ENCODE measurements at places on chromosomes 12 and 14.

DNA sequence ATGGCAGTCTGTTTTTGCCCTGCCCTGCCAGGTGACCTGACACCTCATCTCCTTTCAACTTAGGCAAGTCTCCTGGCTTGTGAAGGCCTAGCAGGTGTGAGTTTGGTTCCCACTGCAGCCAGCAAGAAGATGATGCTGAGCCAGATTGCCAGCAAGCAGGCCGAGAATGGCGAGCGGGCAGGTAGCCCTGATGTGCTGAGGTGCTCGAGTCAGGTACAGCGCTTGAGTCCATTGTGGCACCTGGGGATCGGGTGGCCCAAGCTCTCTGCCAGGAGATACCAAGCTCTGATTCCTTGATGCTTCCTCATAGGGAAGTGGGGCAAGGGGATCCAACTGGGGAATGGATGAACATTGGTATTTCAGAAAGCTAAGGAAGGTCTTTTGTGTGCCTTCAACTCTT lies 4.1 kb upstream of the CSAD start:
- DNase-seq: no peak

DNA sequence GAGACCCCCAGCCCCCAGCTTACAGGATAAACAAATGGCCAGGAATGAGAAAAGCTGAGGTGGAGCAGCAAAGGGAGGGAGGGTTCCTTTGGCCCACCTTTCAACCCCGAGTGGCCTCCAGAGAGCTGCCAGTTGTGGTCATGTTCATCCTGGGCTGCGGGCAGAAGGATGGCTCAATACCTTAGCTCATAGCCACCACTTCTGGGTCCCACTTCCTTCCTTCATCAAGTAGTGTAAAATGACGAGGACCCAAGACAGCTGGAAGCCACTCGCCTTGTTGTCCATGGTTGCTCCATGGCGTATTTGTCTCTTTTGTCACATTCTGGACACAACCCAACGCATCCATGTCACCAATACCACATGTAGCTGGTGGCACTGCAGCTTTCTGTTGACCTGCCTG lies 24.2 kb downstream of the CRACR2A start:
- no peak for DNase-seq

GRCh38 chr12:108063192-108063591 lies 65.9 kb upstream of the WSCD2 start:
- DNase-seq: no peak

DNA sequence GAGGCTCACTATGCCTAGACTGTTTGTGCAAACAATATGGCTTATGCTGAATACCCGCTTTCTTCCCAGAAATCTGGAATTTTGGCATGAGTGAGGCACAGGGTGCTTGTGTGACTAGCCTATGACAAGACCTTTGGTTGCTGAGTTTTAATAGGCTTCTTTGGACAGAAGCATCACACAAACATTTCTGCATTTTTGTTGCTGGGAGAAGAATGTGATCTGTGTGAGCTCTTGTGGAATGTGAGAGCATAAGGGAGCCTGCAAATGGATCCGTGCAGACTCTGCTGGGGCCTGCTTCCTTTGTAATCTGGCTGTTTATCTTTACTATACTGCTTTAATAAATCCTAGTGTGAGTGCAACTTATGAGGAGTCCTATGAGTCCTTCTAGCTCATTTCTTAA lies 83.0 kb upstream of the ZDHHC17 start:
- DNase-seq: peak; percentile 60

DNA sequence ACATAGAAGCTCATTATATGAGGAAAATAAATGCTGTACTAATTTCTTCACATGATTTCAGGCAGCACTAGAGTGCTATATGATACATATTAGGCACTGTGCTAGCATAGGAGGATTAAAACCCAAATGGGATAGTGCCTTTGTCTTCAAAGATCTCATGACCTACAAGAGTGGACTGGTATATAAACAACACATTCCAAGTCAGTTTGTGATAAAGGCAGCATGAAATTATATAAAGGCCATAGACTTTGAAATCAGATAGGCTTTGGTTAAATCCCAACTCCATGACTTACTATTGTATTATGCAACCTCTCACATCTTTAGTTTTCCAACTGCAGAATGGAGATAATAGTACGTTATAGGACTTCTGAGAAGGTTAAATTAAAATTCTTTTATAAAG lies 179.7 kb downstream of the RAD51B start:
- peak; percentile 64 for DNase-seq

GRCh38 chr12:11307143-11307542 lies 3.1 kb downstream of the PRB4 start:
- DNase-seq: no peak

- DNase-seq: no peak
These were observed 12.6 kb upstream of the TTC7B start for GRCh38 chr14:90828642-90829487.

GRCh38 chr14:97975216-97975615 lies 1178.0 kb downstream of the VRK1 start:
- DNase-seq: no peak

DNA sequence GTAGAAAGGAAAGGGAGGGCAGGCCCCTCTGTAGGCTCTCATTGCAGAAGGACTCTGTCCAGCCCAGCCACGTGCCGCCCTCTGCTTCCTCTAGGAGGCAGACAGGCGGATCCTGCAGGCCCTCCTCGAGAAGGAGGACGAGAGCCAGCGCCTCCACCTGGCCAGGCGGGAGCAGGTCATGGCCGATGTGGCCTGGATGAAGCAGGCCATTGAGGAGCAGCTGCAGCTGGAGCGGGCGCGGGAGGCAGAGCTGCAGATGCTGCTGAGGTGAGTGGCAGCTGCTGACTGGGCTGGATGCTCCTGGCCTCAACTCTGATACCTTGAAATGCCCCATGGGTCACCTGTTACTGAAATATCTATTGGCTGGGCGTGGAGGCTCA lies 10.9 kb downstream of the TCHP start:
- DNase-seq: peak; percentile 11

DNA sequence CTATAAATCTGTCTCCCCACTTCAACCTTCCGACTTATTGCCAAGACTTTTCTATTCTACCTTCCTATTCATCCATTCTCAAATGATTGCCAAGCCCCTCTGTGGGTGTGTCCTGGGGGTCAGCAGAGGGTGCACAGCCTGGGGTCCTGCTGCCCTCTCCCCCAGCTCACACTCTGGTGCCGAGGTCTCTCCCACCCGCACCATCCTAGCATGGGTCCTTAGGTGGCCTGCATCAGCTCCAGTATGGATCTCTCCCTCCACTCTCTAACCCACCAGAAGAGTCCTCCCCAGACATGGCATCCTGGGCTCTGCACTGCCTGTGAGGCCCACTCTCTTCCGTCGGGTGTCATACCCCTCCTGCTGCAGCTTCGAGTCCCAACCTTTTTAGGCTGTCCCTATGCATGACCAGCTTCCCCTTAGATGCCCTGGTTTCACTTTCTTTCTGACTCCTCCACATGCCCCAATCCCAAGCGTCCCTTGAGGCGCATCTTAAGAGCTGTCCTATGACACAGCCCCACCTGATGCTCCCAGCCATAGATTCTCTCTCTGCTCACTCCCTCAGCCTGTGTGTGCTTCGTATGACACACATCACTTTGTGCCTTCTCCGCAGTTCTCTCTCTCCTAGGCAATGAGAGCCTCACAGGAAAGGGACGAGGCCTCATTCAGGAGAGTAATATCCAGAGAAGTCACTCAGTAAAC lies 43.9 kb downstream of the GIT2 start:
- no peak for DNase-seq

- peak; percentile 38 for DNase-seq
These were observed 9.4 kb downstream of the GCH1 start for GRCh38 chr14:54893151-54893760.

DNA sequence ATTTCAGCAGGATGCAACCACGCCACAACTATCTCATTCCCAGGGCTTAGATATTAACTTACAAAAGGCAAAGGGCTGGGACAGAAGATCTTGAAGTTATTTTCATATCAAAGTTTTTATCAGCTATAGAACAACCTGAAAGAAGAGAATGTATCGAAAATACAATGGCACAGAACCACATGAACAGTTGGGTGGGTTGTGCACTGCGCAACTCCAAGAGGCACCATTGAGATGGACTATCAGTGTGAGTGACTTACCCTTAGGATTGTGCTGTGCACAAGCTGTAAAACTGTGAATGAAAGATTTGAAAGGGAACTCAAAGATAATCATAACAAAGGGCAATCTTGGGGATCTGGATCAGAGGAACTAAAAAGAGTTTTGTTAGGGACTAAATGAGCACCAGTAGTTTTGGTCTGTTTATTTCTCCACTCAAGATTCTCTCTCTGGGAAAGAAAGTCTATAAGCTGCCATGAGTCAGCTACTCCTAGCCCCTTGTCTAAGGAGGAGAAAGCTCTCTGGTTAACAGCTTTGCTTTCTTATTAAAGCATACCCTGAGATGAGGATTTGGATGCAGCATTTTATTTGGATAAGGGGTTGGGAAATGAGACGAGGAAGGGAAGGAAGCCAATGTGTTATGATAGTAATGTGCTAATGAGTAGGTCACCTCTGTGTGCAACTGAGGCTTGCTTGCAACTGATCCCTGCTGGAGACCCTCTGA lies 62.2 kb downstream of the TBX5 start:
- no peak for DNase-seq

GRCh38 chr12:108722992-108723766 lies 8.1 kb downstream of the CORO1C start:
- DNase-seq: peak; percentile 50

GRCh38 chr14:64755781-64756221 lies 51.6 kb downstream of the PLEKHG3 start:
- DNase-seq: no peak

Measured in foreskin melanocyte (primary cell).